ENCODE measurements at places on chromosomes 13 and 19.
A peak's percentile ranks its signal among the peaks of the same experiment; 100 is the strongest.

DNA sequence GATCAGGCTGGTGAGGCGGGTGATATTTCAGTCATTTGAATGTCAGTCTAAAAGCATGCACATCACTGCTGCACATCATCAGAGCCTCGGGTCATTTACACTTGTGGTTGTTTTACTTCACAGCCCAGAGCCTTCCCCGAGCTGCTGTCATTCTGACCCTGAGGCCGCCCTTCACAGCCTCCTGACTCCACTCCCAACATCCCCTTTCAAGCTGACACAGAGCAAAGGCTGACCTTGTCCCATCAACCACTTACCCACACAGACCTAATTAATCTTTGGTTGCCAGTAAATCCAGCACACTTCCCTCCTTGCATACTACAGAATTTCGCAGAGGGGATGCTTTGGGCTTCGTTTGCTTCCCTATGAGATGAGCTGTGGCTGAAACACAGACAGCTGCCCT lies 528.1 kb downstream of the DIAPH3 start:
- DNase-seq = no peak

DNA sequence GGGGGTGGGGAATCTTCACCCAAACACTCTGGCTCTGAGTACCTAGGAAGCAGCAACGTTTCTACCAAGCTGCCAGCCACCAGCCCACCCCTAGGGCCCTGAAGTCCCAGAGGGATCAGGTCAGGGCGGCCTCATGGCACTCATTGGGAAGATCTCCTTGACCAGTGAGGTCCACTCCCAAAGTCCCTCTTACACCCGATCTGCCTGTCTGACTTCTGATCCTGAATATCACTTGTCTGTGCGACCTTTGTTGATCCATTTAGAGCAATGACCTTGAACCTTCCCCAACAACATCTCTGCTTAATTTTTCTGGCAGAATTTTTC lies 2.1 kb upstream of the GNA15 start:
- no peak for DNase-seq

DNA sequence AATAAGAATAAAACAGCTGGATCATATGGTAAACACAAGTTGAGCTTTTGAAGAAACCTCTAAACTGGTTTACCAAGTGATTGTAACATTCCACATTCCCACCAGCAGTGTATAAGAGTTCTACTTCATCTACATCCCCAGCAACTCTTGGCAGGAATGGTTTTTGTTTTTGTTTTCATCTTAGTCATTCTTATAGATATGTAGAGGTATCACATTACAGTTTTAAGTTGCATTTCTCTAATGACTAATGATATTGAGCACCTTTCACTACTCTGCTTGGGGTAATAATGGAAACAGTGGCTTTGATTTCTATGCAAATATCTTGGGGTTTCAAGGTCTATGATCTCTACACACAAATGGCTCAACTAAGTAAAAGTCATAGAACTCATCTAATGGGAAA lies 614.5 kb downstream of the TBC1D4 start:
- no peak for DNase-seq

DNA sequence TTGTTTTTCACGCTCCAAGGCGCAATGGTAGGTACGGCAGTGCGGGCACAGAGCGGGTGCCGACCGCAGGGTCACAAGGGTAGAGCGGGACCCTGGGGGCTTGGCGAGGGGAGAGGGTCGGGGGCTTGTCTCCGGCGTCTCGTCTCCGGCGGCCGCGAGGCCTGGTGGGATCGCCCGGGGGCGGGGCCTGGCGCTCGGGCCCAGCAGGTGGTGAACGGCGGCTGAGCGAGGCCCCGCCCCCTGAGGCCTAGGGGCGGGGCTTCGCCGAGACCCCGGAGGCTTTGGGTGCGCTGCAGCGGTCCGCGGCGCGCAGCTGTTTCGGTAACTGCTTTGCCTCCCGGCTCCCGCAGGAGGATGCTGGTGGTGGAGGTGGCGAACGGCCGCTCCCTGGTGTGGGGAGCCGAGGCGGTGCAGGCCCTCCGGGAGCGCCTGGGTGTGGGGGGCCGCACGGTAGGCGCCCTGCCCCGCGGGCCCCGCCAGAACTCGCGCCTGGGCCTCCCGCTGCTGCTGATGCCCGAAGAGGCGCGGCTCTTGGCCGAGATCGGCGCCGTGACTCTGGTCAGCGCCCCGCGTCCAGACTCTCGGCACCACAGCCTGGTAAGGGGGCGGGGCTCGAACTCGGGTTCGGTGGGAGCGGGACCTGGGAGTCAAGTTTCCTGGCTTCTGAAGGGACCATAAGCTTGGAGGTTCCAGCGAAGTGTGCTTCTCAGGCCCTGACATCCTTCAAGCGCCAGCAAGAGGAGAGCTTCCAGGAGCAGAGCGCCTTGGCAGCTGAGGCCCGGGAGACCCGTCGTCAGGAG lies at the start of gene TSEN34:
Gene TSEN34, plus strand, starts transcription at position 298 of the 800 bp plus-strand sequence. Its CDS starts 57 bp downstream, at position 355.
- DNase-seq = peak; percentile 88

DNA sequence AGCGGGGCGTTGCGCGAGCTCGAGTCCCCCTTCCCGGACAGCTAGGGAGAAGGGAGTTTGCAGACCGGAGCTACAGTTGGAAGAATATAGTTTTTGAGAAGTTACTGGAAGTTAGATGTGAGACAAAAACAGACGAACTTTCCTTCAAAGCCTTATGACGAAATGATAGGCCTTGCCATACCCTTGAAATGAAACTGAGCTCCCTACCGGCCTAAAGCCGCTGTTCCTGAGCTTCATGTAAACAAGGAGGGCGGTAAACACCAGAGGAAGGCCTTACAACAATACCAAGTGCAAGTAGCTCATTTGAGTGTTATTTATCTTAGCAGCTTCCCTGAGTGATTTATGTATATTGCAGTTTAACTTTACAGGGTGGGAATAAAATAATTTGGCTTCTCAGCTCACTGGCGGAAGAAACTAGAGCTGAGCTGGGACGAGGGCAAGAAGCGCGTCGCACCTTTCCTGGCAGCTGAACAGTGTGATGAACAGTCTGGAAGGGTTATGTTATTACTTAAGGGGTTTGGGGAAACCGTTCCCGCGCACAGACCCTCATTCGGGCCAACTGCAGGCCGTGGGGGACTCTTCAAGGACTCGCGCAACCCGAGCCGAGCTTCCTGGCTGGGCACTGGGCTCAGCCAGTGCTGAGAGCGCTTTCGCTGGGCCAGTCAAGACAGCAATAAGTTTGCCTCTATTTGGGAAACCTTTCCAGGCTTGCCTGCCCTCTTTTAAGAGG lies 111.2 kb downstream of the KCNRG start:
- no peak for DNase-seq

GRCh38 chr13:110421696-110422385 lies 114.8 kb downstream of the COL4A2 start:
- no peak for DNase-seq

DNA sequence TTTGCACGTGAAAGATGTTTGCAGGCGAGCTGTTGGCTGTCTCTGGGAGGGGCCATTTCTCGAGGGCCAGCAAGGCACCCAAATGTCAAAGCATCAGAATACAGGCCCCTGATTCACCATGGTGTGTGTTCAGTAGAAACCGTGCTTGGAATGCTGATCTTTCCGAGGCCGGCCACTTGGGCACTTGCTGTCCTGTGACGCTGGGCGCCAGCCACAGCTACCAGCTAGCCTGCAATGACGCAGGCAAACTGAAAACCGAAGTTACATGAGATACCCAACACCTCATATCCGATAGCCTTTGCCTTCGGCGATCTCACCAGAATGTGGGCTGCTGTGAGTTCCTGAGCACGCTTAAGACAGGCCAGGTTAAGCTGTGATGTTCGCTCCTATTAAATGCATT lies 12.0 kb downstream of the THOP1 start:
- no peak for DNase-seq

DNA sequence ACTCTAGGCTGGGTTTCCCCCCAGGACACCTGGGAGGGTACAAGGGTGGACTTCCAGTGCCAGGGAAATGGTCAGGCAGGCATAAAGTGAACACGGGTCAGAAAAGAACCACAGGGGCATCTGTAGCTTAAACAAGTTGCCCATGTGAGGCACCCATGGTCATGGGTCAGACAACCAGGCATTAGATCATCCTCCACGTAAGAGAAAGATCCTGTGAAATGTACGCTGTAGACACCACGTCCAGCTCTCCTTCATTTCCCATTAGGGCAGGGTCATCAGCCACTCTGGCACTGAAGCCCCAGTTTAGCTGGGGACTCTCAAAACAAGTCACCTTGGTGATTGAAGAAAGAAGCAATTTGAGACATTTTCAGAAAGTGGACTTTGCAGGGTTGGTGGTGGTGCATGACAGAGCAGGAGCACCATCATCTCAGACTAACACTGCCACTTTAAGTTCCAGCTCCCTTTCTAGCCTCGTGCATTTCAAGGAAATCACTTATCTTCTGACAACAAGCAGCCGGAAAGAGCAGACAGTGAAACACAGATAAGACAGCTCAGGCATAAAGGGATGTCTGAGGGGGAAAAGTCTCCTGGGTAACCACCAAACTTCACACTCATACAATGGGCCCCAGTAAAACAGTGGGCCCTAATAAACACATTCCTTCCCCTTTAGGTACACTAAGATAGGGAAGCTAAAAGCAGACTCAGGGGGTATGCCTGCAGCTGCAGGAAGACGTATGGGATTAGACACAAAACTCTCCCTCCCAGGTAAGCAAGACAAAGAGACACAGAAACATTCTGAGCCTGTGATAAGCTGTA lies 16.1 kb upstream of the SIGLEC6 start:
- no peak for DNase-seq

- no peak for DNase-seq
Observed at GRCh38 chr19:13581576-13581975, 75.3 kb upstream of the CACNA1A start.

DNA sequence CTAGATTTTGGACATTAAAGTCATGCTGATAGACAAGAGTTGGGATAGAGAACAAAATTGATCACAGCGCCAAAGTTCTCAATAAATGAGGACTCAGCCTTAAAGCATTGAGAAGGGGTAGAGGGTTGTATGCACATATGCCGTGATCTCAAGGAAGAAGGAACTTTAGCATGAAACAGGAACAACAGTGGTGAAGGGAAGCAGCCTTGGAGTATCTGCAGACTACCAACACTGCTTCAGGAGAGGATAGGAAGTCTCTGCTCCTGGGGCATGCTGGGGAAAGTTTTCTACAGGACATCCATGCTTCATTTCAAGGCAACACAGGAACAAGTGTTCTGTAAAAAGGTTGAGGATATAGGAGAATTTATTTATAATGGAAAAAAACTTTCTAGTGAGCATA lies 111.9 kb upstream of the MLNR start:
- no peak for DNase-seq

DNA sequence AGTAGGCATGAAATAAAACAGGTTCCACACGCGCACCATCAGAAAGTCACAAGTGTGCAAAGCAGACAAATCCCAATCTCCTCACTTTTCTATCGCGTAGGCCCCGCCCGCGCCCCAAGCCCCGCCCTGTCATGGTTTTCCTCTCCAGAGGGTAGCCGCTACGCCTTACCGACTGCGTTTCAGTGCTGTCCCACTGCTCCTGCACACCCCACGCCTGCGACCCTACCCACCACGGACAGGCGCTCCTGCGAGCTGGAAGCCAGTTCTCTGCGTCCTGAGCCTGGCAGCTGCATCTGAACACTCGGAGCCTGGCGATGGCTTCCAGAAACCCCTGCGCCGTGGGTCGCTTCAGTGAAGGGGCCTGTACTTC lies 379 bp upstream of the ZNF470 start:
- peak; percentile 64 for DNase-seq

- peak; percentile 21 for DNase-seq
Observed at GRCh38 chr19:11574689-11575088, 2.8 kb downstream of the ACP5 start.
